Left ventricle myocardium inferior (tissue), 1 donor: ENCODE measurements at places on chromosomes 16 and 17.
A peak's percentile ranks its signal among the peaks of the same experiment; 100 is the strongest.

DNA sequence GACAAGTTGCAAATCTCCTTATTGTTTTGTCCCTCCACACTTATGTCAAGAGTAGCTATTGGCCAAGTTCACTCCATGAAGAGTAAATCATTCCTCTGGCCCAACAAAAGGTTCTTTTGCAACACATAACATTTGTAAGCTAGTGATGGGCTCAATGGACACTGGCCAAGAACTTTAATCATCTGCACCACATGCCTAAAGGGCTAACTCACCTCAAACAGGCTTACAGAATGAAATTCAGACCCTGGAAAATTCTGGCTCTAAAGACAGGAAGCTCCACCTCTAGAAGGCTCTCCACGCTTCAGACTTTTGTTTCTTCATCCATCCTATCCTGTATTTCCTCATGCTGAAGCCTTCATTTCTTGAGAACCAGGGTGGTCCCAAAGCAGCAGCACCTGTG lies 10.9 kb upstream of the ANKFN1 start:
- DNase-seq = no peak

- no peak for DNase-seq
Measured at GRCh38 chr17:15954222-15954621, 9.3 kb downstream of the ADORA2B start.

- no peak for DNase-seq
Measured at GRCh38 chr16:588639-588888, 1.3 kb upstream of the RAB40C start.

DNA sequence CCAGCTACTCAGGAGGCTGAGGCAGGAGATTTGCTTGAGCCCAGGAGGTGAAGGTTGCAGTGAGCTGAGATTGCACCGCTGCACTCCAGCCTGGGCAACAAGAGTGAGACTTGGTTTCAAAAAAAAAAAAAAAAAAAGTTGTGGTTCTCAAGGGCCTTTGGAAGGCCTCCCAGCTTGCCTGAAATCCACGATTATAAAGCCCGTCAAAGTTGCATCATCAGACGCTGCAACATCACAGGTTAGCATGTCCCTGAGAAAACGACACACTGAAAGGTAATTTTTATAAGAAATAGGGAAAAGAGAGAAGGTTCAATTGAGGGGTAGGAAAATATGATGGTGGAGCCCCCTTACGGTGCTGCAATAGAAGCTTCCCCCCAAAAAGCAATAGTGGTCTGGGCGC lies 4.6 kb upstream of the LYZL6 start:
- no peak for DNase-seq

GRCh38 chr17:30347488-30347887 lies 13.6 kb upstream of the TMIGD1 start:
- no peak for DNase-seq

DNA sequence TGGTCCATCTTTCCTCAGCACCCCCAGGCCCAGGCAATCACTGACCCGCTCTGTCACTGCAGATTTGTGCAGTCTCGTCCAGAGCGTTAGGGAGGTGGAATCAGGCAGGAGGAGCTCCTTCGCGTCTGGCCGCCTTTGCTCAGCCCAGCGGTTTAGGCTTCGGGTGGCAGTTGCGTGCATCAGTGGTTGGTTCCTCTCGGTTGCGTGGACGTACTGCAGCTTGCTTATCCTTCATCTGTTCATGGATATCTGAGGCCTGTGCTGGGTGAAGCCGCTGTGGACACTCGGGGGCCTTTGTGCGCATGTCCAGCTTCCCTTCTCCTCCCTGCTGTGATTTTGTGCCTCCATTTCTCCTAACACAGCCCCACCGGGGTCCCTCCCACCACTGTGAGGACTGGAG lies 4.7 kb upstream of the P2RX1 start:
- DNase-seq = no peak

GRCh38 chr17:41009301-41009760 lies 403 bp upstream of the KRTAP3-1 start:
- DNase-seq = no peak

DNA sequence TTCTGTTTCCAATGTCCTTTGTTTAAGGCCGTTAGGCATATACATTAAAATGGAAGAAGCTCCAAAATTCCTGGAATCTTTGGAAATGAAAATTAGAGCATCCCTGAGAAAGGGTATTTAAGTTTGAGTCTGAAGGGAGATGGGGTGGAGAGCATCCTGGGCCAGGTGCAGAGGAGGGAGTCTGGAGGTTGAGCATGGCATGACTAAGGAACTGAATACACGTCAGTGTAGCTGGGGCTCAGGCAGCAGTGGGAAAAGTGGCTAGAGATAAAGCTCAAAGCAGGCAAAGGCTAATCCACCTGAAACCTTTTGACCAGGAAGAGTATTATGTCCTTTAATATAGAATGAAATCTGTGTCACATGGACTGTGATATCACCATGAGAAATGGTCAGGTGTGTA lies 669.0 kb upstream of the RBFOX1 start:
- DNase-seq = no peak

- DNase-seq = peak; percentile 51
Measured at GRCh38 chr16:4388271-4389021, 16.8 kb downstream of the VASN start.

DNA sequence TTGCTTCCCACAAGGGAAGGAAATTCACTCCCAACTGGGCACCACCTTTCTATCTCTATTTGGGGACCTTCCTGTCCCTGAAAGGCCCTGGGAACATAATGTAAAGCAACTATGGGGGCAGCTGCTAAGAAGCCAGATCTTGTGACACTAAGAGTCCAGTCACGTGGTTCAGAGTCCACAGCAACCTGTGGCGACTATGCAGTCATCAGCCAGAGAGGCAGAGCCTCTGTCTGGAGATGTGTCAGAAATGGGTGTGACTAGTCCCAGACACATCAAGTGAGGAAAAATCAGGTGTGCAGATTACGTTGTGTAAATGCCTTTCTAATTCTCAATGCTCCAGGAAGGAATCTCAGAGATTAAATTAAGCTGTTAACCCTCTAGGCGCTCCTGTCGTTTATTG lies 26.6 kb upstream of the SKAP1 start:
- DNase-seq = no peak

DNA sequence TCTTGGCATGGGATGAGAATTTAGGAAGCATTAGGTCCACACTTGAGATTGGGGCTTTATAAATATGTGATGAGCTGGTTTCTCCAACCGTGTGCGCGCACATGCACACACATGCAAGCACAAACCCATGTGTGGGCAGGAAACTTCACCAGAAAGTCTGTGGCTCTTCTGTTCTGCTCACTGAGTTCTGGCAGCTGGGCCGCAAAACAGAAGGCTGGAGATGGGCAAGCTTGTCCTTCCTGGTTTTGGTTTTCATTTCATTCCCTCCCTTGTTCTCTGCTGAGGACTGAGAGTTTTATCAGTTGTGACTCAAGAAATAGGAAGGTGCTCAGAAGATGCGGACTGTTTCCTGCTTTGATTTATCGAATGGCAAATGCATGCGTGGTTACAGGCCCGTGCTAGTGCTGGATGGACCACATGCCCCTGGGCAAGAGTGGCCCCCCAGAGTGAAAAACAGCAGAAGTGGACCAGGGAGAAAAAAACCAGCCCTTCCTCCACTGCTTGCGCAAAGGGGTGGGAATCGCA lies 14.1 kb downstream of the MAP3K14 start:
- peak; percentile 44 for DNase-seq

DNA sequence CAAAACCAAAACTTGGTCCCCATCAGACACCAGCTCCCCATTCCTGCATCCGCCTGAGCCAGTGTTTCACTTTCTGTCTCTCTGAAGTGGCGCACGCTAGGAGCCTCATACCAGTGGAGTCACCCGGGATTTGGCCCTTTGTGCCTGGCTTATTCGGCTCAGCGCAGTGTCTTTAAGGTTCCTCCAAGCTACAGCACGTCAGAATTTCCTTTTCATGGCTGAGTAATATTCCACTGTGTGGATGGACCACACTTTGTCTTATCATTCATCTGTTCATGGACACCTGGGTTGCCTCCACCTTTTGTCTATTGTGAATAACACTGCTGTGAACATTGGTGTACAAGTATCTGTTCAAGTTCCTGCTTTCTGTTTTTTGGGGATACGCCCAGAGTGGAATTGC lies 45.2 kb upstream of the CHMP6 start:
- no peak for DNase-seq

GRCh38 chr17:37614391-37614790 lies 5.2 kb upstream of the SYNRG start:
- DNase-seq = no peak

DNA sequence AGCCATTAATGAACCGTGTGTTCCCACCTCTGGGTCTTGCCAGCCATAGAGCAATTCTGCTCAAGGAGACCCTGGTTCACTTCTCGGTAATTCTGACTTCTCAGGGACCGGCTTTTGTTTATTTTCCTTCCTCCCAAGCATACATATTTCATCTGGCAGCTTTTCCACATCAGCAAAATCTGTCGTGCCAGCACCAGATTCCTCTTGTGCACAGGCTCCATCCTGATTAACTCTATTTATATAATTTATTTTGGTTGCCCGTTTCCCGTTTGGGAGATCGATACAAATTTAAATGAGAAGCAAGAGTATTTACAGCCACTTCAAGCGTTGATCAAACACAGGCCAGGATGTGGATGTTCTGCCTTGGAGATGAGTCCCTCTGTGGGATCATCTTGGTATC lies 161.9 kb upstream of the XYLT1 start:
- no peak for DNase-seq

DNA sequence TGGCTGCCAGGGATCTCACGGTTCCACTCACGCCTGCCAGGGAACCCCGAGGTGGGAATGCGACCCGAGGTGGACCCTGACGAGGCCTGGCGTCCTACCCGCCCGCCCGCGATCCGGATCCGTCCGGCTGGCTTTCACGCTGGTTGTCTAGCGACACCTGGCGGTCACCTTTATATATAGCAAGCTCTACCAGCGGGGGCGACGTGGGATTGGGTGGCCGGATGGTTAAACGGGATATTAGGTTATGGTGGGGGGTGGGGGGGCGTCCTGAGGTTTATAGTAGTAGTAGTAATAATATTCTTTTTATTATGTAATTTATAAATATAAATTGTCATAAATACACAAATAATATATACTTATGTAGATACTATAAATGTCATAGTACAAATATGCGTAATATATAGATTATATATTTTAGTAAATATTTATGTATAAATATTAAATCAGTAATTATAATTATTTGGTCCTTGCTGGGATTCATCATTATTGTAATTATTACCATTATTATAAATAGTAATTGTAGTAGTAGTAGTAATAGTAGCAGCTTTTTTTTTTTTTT lies 136.9 kb downstream of the KCNJ12 start:
- DNase-seq = peak; percentile 77

- DNase-seq = no peak
Measured at GRCh38 chr16:57411362-57411976, 6.9 kb downstream of the CCL17 start.

DNA sequence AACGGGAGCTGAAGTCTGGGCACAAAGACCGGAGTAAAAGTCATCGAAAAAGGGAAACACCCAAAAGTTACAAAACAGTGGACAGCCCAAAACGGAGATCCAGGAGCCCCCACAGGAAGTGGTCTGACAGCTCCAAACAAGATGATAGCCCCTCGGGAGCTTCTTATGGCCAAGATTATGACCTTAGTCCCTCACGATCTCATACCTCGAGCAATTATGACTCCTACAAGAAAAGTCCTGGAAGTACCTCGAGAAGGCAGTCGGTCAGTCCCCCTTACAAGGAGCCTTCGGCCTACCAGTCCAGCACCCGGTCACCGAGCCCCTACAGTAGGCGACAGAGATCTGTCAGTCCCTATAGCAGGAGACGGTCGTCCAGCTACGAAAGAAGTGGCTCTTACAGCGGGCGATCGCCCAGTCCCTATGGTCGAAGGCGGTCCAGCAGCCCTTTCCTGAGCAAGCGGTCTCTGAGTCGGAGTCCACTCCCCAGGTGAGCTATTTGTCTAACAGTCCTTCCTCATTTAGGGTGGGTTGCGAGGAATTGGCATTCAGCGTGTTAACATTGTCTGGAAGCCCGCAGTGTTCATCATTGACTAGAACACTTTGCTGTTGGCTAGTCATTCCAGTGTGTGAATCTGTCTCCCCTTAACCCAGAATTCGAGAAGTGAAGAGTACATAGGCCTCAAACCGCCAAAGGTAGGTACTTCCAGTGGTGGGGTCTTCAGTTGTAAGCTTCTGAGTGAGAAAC lies 1.5 kb downstream of the CDK12 start:
- no peak for DNase-seq

DNA sequence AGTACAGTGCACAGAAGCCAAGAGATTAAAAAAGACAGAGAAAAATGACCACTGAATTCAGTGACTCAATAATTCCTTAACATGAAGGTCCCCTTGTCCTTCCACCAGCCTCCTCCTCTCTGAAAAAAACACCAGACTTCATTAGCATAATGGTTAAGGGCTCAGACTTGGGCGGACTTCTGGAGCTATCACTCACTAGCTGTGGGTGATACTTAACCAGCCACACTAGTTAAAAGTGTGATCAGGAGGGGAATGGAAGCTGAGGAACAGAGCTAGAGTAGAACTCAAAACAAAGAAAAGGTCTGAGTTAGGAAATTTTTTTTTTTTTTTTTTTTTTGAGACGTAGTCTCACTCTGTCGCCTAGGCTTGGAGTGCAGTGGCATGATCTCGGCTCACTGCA lies 23.2 kb downstream of the ZNF652 start:
- DNase-seq = no peak

DNA sequence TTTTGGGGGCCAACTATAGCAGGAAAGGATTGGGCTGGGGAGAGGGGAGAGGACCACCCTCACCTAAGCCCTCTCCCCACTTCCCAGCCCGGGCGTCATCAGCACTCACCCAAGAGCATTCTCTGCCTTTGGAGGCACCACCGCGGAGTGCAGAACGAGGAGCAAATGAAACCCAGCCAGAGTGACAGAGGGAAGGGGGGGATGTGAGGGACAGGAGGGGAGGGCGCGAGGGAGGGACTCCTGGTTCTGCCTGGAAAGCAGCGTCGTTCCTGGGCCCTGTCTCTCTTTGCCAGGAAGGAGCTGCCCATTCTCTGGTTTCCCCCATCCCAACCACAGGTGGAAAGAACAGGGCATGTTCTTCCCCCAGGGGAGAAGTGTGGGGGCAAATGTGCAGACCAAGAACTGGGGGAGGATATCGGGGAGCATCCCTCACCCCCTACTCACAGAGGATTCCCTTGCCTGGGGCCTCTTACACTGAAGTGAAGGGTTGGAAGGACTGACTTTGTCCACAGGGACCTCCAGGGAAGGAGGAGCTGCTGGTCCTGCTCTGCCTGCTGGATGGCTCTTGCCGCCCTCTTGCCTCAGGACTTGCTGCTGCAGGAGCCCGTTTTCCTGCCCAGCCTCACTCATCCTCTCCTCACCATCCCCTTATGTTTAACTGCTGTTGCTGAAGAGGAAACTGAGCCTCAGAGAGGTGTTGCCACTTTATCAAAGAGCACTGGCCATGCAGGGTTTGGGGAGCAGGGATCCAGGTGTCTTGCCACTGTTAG lies 3.5 kb upstream of the C17orf113 start:
- DNase-seq = no peak

- DNase-seq = no peak
Measured at GRCh38 chr16:21028728-21029127, 121.9 kb downstream of the DNAH3 start.

- DNase-seq = no peak
Measured at GRCh38 chr17:14922411-14922810, 342.7 kb downstream of the PMP22 start.

GRCh38 chr17:80122926-80123505 lies 21.6 kb downstream of the GAA start:
- no peak for DNase-seq

- DNase-seq = no peak
Measured at GRCh38 chr16:22214889-22215288, 8.8 kb downstream of the EEF2K start.

- DNase-seq = peak; percentile 74
Measured at GRCh38 chr17:55273579-55274354, 9.0 kb downstream of the HLF start.
